ENCODE measurements at places on chromosomes 7 and 10.

DNA sequence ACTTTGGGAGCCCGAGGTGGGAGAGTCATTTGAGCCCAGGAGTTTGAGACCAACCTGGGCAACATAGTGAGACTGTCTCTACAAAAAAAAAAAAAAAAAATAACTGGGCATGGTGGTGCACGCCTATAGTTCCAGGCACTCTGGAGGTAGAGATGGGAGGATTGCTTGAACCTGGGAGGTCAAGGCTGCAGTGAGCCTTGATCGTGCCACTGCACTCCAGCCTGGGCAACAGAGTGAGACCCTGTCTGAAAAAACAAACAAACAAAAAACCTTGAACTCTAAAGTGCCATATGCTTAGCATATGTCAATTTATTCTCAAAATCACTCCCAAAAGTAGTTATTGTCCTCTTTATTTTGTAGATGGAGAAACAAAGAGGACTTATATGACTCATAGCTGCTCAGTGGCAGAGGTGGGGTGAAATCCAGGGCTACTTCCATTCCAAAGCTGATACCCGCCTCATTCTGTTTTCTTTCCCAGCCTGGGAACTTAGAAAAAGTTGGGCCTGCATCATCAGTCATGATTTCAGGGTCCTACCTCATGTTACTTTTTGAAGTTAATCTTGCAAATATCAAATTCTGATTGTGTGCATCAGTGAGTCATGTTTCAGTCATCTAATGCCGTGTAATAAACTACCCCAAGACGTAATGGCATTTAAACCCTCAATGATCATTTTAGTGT lies 13.3 kb downstream of the DHTKD1 start:
- DNase-seq, result no peak

DNA sequence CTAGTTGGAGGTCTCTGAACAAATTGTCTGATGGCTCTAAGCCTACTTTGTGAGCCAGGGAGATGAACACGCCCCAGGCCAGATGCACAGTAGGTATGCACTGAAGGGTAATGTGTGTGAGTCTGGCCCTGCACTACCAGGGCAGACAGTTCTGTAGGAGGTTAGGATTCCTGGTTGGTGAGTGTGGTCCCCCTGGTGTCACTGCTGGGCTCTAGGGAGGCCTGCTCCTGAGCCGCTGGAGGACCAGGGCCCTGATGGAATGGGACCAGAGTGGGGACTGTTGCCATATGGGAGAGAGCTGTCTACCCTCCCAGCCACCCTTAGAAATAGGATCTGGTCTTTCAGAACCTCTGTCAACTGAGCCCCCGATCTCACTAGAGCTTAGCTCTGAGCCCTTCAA lies 42.0 kb downstream of the CDH23 start:
- DNase-seq, result no peak

DNA sequence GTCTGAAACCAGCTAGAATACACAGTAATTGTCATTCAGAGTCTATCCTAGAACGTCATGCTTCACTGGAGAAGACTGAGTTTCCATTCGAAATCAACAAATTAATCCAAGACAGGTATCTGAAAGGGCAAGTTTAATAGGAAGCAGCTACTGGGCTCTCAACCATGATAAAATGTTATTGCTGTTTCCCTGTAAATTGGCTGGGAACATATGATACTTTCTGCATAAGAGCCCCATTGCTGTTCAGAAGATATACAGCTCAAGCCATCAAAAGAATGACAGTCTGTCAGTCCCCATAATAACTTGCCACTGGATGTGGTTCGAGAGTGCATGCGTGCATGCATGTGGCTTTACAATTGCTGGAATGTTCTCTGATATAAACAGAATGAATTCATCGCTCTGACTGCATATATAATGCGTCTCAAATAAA lies 129.0 kb downstream of the HIBADH start:
- no peak for DNase-seq

DNA sequence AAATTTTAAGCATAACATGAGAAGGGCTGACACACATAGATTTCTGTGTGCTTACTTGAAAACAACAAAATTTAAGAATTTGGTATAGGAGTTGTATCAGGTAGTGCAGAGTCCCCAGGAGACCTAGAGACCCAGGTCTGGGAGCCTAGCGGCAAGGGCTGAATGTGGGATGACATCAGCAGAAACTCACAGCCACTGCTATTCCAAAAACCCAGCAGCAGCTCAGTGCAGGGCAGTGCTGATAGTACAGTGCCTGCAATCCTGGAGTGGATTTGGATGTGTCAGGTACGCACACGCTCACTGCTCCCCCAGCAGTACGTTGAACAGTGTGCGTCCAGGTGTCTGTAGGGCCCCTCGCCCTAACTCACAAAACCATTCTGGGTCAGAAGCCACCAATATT lies 87.1 kb downstream of the EGFR start:
- DNase-seq, result no peak

DNA sequence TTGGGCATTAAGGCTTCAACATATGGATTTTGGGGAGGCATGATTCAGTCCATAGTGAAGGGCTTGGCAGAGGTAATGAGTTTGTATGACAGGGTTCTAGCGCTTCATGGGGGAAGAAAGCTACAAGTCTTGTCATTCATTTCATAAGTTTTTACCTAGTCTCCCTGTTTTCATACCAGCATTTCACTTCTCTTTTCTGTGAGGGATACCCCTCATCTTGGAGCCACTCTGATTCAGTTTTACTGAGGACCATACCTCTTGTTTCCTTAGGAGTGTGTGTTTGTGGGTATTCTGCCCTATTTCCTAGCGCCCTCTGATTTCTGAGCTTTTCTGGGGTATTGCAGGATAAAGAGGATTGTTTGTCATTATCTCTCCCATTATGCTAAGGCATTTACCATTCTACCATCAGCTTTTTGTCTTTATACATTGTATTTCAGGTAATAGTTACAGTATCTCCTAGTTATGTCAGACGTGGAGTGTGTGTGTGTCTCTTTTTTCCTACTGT lies 6.8 kb downstream of the RSBN1L start:
- DNase-seq, result no peak

DNA sequence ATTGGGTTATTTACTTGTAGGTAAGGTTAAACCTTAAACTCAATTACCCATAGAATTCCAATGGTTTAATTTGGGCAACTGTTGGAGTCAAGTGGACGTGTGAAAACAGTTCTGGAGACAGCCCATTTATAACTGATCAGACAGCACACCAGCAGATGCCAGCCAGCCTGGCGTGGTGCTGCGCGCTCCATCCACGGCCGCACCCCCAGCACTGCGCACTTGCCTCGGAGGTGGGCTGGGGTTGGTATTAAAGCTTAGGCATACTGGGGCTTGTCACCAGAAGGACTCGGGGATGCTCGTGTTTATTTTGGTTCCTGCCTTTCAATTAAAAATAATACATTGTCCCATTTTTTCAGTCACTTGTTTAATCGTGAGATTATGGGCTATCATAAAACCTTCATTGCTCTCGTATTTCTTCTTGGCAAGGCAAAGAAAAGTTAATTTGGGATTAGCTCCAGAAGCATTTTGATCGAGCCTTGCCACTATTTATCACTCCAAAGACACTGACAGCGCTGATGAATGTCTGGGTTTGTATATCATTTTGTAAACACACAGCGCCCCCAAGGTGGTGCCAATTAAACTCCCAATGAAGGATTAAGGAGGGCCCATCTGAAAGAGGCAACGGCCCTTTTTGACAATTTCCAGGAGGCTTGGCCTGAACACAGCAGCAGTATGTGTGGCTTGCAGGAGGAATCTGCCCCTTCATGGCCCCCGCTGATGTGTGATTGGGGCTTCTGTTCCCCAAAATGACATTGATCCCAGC lies 204.5 kb upstream of the CXCL12 start:
- no peak for DNase-seq

- DNase-seq, result no peak
Measured at GRCh38 chr7:3037259-3037658, 6.4 kb downstream of the CARD11 start.

DNA sequence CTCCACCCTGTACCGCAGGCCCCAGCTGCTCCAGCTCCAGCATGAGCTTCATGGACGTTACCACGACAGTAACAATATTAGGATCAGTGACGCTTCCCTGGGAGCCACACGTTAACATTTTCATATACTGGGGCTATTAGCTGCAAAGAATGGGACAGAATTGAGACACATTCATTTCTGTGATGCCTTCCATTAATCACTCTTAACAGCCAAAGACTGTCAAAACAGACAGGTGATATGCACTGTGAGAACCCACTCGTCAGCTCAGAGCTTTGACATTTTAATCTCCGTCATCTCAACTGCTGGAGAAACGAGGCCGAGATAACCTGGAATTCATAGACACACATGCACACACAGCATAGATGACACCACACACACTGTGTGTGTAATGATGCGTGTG lies 408.4 kb upstream of the SHH start:
- DNase-seq, result no peak

GRCh38 chr10:131143425-131144165 lies 167.9 kb downstream of the TCERG1L start:
- no peak for DNase-seq

DNA sequence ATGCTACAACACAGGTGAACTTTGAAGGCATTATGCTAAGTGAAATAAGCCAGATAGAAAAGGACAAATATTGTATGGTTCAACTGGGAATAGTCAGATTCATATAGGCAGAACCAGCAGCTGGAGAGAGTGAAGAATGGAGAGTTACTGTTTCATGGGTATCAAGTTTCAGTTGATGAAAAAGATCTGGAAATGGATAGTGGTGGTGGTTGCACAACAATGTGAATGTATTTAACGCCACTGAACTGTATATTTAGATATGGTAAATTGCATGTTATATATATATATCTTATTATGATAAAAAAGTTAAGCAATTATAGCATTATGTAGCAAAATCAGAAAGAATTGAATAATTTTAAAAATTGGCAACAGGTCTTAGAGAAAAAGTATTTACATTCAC lies 3.9 kb downstream of the LMBR1 start:
- no peak for DNase-seq

- no peak for DNase-seq
Measured at GRCh38 chr10:114044247-114045135, 825 bp downstream of the ADRB1 start.

- no peak for DNase-seq
Measured at GRCh38 chr10:97534746-97535367, 36.1 kb downstream of the UBTD1 start.

GRCh38 chr7:37083311-37084096 lies 359.2 kb upstream of the AOAH start:
- no peak for DNase-seq

DNA sequence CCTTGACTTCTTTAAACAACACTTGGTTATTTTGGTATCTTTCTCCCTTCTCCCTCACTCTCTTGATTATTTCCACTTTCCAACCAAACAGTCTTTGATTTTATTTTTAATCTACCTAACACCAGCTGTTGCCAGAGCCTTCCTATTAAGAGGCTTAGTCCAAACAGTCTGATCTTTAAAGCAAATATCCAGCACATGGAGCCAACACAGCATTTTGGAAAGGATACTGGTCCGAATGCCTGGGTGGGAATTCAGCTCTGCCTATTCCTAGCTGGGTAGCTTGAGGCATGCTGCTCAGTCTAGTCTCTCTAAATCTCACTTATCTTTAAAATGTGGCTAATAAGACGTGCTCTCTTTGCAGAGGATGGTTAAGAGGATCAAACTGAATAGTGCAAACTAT lies 129.3 kb downstream of the NRCAM start:
- no peak for DNase-seq

DNA sequence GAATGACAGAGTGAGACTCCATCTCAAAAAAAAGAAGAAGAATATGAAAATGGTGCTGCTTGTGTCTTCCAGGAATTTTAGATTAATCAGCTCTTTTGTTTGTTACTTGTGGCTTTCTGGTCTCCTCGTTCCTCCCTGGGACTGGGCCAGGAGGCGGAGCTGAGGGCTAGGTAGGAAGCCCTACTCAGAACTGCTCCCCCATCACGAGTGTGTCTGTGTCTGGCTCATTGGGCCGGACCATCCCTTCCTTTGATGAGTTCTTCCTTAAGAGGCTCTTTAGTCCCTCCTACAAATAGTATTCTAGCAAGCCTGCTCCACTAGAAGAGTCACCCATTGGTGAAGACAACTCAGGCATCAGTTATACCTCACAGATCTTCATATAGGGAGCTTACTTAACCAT lies 56.8 kb upstream of the YAE1 start:
- DNase-seq, result no peak

GRCh38 chr7:143256932-143257331 lies 6.3 kb upstream of the GSTK1 start:
- DNase-seq, result no peak

GRCh38 chr10:17647326-17647725 lies 3.4 kb downstream of the STAM start:
- no peak for DNase-seq

GRCh38 chr7:112399501-112399900 lies 50.8 kb upstream of the IFRD1 start:
- DNase-seq, result no peak

DNA sequence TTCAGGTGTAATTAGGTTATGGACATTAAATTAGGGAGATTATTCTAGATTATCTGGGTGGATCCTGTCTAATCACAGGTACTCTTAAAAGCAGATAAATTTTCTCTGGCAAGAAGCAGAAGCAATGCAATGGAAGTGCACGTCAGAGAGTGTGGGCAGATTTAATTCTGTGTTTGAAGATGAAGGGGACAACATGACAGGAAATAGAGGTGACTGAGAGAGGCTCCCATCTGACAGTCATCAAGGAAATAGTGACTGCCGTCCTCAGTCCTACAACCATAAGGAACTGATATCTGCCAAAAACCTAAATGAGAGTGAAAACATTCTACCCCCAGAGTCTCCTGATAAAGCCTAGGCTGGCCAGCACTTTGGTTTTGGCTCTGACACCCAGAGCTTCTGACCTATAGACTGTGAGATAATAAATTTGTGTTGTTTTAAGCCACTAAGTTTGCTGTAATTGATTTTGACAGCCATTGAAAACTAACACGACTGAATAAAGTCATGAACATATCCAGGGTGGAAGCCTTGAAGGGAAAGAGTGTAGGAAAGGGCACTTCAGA lies 30.5 kb upstream of the DDX50 start:
- DNase-seq, result no peak

- no peak for DNase-seq
Measured at GRCh38 chr10:103789161-103789560, 66.2 kb downstream of the SH3PXD2A start.

Data from amniotic stem cell (primary cell).